Activated naive CD8-positive, alpha-beta T cell treated with anti-CD3 and anti-CD28 coated beads, Interleukin-2, amount 10 ng/mL, durations not matched to agents 7 days and 5 days (primary cell): ENCODE measurements at places on chromosomes 2 and 18.

DNA sequence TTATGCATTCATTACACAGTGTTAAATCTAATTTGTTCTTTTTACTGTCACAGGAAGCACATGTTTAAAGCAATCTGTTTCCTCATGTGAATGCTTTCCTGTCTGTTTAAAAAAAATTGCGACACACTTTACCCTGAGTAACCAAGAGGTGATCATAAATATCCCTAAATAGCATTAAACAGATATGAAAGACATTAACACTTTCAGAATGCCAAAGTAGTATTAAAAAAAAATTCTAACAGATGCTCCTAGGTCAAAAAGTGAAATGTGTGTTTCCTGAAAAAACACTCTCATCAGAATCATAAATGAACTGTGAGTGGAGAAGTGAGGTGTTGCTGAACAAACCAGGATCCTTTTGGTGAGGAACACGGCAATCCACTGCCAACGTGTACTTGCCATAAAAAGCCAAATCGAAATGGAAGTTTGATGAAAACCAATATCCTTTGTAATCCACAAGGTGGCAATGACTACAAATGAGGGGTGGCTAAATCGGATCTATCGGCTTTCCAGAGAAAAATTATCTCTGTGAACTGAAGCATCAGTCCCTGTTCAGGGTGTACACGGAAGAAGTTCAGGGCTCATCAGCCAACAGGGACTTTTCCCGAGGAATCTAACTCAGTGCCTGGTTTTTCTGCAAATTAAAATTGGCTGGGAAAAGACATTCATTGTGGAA is 248.9 kb downstream of the TCF4 start:
- no peak for DNase-seq

DNA sequence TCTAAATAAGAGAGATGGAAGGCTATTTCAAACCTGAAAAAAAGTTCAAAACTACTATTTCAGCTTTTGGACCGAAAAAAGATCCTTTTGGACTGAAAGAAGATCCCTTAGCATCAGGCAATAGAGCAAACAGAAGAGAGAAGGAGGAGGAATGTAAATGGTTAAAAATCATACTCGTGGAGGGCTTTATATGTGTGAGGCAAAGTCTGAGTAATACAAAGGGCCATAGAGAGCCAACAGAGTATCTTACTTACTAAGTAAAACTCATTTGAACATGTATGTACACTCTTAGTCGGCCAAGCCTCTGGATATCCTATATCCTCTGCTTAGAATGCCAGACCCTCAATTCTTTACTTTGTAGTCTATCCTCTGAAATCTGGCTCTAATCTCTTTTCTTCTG is 55.7 kb downstream of the ITSN2 start:
- DNase-seq: no peak

- no peak for DNase-seq
Measured at GRCh38 chr2:108907822-108908712, 81.0 kb downstream of the EDAR start.

- DNase-seq: peak; percentile 70
Measured at GRCh38 chr2:84906108-84906899, 848 bp downstream of the TMSB10 start.

DNA sequence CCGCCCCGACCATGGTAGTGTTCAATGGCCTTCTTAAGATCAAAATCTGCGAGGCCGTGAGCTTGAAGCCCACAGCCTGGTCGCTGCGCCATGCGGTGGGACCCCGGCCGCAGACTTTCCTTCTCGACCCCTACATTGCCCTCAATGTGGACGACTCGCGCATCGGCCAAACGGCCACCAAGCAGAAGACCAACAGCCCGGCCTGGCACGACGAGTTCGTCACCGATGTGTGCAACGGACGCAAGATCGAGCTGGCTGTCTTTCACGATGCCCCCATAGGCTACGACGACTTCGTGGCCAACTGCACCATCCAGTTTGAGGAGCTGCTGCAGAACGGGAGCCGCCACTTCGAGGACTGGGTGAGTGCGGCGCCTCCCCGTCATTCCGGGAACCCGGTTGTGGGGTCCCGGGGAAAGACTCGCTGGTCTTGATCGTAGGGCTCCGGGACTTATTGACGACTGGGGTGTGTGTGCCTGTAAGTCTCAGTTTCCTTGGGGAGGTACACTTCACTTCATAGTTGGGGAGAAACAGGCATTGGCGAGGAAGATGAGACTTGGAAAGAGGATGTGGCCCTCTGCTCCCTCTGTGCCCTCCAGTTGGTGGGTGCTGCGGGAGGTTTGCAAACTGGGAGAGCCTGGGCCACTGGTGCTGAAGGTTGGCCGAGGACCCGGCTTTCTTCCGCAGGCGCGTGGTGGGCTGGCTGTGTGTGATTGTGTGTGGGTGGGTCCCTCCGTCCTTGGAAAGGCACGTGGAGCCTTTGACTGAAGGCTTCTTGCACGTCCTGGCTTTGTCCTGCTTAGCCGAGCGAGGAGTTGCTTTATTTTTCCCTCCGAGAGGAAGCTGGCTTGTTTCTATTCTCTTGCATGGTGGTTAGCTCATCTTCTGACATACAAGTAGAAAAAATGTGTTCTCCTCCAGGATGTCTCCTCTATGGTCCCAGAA is 886 bp downstream of the PRKCE start:
- peak; percentile 57 for DNase-seq

DNA sequence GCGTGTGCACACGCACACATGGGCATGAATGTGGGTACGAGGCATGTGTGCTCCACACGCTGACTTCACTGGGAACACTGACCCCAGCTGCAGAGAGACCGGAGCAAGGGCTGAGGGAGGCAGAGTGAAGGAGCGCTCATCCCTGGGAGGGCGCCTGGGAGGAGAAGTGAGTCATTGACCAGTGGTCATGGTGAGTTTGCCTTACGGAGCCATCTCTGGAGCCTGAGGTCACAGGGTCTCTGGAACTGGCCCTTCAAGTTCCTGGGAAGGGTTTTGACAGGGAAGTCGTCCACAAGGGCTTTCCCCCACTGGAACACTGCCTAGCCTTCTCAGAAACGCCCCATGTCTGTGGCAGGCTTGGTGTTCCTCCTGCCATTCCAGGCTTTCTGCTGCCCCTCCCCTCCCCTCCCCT is 14.3 kb upstream of the TMEM185B start:
- DNase-seq: no peak

- DNase-seq: no peak
Measured at GRCh38 chr2:120243211-120243610, 9.4 kb upstream of the RALB start.

DNA sequence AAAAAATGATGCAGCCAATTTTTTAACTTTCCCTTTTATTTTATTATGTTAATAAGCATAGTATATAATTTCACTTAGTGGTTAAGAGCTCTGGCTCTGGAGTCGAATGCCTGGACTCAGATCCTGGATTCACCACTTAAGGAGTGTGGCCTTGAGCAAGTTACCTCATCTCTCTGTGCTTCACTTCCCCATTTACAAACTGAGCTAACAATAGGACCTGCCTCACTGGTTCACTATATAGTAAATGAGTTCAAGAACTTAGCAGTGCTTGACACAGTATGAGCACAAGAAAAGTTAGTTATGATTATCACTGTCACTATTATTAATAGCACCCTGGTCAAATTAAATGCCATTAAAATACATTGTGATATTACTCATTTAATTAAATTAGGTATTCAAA is 30.6 kb downstream of the SCN3A start:
- no peak for DNase-seq

- no peak for DNase-seq
Measured at GRCh38 chr2:60303680-60304079, 249.8 kb downstream of the BCL11A start.

GRCh38 chr2:10004401-10004800 is 38.9 kb upstream of the KLF11 start:
- DNase-seq: no peak

DNA sequence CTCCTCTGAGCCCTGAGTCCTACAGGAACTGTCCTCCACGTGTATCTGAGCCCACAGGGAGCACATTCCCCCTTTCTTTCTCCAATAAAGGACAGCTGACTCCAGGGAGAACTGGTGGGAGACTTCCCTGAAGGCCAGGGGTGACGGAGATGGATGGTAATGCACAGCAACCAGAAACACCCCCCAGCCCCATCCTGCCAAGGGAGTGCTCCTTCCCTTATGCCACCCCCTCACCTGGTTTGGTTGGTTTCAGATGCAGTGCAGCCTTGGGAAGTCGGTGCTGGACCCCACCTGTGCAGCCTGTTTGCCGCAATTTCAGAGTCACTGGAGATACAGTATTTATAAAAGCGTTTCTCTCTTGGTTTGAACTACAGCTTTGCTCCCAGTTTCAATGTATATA is 24.0 kb downstream of the GPR55 start:
- no peak for DNase-seq

DNA sequence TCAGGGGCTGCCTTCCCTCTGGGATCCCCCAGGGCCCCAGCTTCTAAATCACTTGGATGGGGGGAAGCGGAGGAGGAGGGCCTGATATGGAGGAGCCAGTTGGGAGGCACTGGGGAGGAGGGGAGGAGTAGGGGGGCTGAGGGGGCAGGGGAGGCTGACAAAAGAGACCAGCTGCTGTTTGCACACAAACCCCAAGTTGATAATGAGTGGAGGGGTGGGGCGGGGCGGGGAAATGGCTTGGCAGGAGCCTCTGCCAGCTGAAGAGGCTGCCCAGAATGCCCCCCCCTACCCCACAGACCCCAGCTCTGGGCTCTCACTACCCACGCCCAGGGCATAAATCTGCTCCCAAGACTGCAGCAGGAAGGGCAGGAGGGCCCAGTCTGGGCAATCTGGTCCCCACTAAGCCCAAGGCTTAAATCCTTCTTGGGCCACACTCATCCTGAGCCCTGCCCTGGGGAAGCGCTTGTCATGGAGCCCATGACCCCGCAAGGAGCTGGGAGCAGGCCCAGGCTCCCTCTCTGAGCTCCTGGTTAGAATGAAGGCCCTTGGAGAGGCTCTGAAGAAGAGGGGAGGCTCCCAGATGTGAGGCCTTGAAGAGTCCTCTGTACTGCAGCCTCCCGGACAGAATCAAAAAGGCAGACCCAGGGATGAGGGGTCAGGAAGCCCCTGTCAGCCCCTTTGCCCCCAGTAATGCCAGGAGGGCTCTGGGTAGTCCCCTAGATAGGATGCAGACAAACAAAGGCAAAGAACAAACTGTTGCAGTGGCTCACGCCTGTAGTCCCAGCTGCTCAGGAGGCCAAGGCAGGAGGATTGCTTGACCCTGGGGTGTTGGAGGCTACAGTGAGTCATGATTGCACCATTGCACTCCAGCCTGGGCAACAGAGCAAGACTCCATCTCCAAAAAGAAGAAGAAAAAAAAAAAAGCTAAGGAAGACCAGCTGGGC is 24.8 kb upstream of the PTMA start:
- DNase-seq: no peak

GRCh38 chr2:173970516-173970924 is 5.3 kb upstream of the SP3 start:
- DNase-seq: no peak

- no peak for DNase-seq
Measured at GRCh38 chr2:70090706-70091334, 3.5 kb downstream of the PCBP1 start.

DNA sequence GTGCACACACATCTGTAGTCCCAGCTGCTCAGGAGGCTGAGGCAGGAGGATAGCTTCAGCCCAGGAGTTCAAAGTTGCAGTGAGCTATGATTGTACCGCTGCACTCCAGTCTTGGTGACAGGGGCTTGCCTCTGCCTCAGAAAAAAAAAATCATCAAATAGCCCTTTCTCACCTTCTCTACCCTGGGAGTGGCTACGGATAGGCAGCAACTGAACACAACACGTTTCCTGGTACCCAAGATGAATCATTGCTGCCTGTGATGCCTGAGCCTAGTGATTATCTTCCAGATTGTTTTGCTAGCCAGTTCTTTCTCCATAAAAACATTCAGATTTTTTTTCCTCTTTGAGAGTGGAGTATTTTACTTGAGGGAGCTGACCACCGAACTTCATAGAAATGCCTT is 13.5 kb downstream of the INPP4A start:
- no peak for DNase-seq

DNA sequence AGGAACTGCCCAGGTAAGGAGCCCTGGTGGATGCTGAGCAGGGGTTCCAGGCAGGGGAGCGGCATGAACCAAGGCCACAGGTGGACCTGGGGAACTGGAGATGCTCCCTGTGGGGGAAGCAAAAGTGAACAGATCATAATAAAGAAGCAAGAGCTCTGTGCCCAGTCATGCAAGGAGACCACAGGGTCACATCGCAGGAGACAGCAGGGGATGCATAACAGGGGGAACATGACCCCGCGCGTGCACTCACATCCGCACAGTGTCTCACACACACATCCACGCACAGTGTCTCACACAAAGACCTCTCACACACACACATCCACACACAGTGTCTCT is 473.3 kb upstream of the HS6ST1 start:
- no peak for DNase-seq

DNA sequence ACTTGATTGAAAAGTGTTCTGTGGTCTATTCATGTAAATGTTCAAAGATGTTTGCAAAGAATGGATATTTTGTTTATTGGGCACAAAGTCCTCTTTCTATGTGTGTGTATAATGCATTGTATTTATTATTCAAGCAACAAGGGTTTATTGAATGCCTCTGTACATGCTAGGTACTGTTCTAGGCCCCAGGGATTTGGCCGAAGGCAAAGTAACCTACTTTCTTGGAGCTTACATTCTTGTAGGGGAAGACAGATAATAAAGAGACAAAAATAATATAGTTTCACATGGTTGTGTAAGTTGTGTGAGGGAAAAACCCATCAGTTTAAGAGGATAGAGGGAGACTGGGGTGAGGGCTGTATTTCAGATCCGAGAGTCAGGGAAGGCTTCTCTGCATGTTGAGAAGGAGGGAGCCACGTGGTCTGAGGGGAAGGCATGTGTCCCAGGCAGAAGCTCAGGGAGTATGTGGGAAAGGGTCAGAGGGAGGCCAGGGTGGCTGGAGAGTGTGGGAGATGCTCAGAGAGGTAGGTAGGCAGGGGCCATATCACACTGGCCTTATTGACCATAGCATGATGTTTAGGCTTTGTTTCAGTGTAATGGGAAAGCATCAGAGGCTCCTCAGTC is 40.4 kb upstream of the GPR155 start:
- DNase-seq: no peak

DNA sequence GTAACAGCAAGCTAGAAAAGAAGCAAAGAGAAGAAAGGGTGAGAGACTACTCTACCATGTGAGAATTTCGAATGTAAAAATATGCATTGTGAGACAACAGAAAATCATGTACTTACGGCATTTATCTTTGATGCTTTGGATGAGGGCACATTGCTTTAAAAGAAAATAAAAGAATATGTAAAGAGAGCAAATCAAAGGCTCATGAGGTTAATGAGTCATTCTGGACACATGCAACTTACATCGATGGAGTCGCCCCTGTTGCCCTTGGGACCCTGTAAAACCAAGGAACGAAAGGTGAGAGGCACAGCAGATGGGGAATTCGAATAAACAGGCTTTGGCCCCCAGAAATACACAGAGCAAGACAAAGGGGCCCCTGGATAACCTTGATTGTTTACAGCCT is 69.0 kb downstream of the COL6A3 start:
- DNase-seq: no peak

- no peak for DNase-seq
Measured at GRCh38 chr2:70280242-70280798, 13.2 kb downstream of the SNRPG start.
